Calu3 (cell line): ENCODE measurements at places on chromosomes 2 and 18.

DNA sequence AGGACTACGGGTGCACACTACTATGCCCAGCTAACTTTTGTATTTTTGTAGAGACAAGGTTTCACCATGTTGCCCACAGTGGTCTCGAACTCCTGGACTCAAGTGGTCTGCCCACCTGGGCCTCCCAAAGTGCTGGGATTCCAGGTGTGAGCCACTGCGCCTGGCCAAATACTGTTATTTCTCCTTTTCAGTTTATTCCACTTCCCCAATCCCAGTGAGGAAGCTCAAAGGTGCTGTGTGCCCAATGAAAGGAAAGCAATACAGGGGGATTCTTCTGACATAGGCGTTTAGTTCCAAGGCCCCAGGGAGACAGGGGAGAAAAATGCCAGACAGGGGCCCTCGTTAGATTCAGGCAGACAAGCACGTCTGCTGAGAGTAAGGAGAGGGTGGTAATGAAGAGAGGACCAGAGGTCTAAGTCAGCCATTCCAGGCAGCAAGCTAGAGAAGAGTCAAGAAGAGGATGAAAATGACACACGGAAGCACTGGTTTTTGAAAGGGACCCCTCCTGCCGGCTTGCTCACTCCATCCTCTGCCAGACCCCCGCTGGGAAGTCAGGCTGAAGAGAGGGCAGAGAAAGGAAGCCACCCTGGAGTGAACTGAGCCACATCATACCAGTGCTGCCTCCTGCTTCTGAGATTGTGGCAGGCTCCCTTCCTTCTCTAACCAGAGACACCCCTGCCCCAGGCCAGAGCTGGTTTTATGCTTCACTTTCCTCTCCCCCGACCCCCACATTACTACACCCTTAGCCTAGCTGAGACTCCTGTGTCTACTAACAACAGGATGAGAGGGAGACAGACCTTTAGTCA, 6.7 kb downstream of the INO80C start:
- DNase-seq, result no peak

DNA sequence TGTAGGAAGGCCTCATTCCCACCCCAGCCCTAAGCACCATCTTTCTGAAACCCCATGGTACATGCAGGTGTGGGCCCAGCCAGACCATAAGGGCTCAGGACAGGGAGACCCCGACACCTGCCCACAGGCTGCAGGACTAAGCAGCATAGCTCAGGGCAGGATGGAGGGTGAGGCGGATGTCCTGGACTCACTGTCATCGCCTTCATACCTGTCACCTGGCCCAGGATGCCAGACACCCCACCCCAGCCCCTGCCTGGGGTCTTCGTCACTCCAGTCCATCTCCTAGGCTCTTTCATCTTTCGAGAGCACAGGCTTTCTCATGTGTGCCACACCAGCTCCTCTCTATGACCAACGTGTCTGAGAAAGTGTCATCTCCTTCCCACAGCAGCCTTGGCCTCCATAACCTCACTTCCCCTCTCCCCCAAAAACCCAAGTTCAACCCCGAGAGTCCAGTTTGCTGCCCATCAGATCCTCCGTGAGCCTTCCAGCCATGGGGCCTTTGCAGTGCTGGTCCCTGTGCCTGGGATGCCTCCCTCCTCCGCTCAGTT, 71.5 kb downstream of the EMX1 start:
- no peak for DNase-seq

- DNase-seq, result no peak
These were observed 40.5 kb downstream of the NEURL3 start for GRCh38 chr2:96464651-96465050.

DNA sequence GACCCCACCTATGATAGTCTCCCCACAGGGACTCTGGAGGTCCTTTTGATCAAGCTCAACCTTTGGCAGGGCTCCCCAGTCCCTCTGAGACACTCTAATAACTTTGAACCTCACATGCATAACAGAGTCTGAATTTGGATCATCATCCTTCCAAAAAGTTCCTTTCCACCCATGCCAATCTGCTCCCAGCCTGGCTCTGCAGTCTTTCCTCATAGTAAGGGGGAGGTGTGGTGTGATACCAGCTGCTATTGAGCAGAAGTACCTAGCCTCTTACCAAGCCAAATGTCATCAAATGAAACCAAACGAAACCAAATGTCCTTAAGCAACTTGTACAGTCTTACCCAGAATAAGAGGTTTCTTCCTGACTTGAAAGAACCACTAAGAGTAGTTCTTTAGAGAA, 36.5 kb downstream of the DTNA start:
- no peak for DNase-seq

DNA sequence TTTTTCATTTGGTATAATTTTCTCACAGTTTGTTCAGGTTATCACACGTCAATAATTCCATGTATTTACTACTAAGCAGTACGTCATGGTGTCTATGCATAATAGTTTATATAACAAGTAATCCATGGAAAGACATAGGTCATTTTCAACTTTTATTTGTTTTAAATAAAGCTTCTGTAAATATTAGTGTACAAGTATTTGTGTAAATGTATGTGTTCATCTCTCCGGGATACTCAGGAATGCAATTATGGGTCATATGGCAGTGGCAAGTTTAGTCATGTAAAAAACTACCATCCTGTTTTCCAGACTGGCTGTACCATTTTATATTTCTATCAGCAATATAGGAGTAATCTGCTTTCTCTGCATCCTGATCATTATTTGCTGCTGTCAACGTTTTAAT, 231.1 kb upstream of the ZNF804A start:
- DNase-seq, result no peak

DNA sequence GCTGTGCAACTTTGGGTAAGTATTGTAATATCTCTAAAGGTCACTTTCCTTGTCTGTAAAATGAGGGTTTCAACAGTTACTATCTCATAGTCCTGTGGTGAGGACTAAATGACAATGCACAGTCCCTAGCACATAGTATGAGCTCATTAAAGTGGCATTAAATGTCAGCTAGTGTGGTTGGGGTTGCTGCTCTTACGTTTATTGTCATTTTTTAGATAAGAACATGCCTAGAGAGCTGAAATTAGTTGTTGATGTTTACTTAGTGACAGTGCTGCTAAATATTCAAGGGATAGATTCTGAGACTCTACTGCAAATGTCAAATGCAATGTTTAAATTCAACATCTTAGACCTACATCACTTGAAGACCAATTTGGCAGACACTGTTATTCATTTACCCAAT, 356.1 kb upstream of the ETAA1 start:
- DNase-seq, result no peak
